IgD-negative memory B cell (primary cell): ENCODE measurements at places on chromosomes 5 and 9. TPM values are rescaled to one million over a fixed set of nuclear protein-coding genes. Genes with fewer than 3 reads are reported as not detected.

The QRFP gene
- polyA plus RNA-seq = not detected

The GZMA gene
- 19.5 TPM for polyA plus RNA-seq

The RECK gene
- polyA plus RNA-seq = 5.3 TPM

The NTRK2 gene
- not detected for polyA plus RNA-seq

The SLC36A2 gene
- not detected for polyA plus RNA-seq

The SLC6A3 gene
- not detected for polyA plus RNA-seq

The SOHLH1 gene
- polyA plus RNA-seq = not detected

The LTC4S gene
- 0.80 TPM for polyA plus RNA-seq

The PCBD2 gene
- polyA plus RNA-seq = 13.9 TPM

The SPINK13 gene
- not detected for polyA plus RNA-seq

The SLC25A48 gene
- not detected for polyA plus RNA-seq

The LHX6 gene
- not detected for polyA plus RNA-seq

The HAVCR2 gene
- 1.8 TPM for polyA plus RNA-seq

The FIBCD1 gene
- not detected for polyA plus RNA-seq

The DCTN3 gene
- 113 TPM for polyA plus RNA-seq

The HMCN2 gene
- polyA plus RNA-seq = not detected

The TMEFF1 gene
- polyA plus RNA-seq = not detected

The MBLAC2 gene
- polyA plus RNA-seq = 3.7 TPM

The TIMD4 gene
- polyA plus RNA-seq = not detected

The PCDHGA12 gene
- 0.59 TPM for polyA plus RNA-seq

The SLC22A4 gene
- polyA plus RNA-seq = not detected

The GALNT12 gene
- polyA plus RNA-seq = 0.90 TPM
